Activated CD8-positive, alpha-beta memory T cell treated with anti-CD3 and anti-CD28 coated beads for 1 hour (primary cell): ENCODE measurements at places on chromosomes 1 and 21.
A peak's percentile ranks its signal among the peaks of the same experiment; 100 is the strongest.

DNA sequence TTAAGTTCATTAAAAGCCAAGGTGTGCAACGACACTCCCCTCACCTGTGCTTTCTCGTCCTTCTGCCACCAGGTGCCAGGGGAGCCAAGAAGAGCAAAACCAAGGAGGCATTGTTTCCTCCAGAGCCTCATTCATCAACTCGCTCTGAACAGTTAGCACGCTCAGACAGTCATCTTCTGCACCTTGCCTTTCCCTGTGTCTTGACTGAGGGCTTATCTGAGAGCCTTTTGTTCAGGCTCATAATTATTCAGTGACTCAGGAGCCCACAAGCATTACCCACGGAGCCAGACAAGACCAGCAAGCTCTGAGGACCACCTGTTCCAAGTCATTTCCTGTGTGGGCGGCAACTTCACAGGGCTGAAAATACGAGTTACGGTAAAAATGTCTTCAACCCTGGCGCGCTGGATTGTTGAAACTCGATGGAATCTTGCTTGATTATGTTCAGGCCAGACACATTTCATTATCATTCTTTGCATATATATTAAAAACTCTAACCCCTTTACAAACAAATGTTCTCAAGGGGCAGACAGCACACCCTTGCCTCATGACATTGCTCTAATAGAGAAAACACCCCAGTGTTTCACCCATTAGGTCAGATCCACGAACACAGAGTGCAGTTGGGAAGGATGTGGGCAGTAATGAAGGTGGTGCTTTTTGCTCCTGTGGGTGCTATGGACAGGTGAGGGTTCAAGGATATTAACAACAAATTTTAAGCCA is 89.7 kb upstream of the RUNX1 start:
- peak; percentile 22 for DNase-seq

DNA sequence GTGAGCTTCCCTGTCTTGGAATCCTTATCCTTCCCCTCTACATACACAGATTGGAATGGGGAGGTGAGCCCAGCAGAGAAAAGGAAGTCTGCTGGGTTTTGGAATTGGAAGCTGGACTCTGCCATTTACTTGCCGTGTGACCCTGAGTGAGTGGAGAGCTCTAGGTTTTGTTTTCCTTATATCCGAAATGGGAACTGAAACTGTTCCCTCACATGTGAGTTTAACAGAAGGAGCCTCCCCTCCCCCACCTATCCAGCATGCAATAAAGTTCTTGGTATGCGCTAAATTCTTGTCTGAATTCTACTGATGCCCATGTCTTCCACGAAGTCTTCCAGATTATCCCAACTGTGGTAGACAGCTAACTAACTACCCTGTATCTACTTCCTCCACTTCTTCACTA is 58.7 kb downstream of the NENF start:
- no peak for DNase-seq

GRCh38 chr1:80202118-80202517 is 1195.6 kb upstream of the ADGRL4 start:
- no peak for DNase-seq

- DNase-seq = no peak
These were observed 66.3 kb upstream of the PPP2R5A start for GRCh38 chr1:212218911-212219310.

GRCh38 chr1:168163670-168164069 is 15.1 kb upstream of the TIPRL start:
- no peak for DNase-seq

DNA sequence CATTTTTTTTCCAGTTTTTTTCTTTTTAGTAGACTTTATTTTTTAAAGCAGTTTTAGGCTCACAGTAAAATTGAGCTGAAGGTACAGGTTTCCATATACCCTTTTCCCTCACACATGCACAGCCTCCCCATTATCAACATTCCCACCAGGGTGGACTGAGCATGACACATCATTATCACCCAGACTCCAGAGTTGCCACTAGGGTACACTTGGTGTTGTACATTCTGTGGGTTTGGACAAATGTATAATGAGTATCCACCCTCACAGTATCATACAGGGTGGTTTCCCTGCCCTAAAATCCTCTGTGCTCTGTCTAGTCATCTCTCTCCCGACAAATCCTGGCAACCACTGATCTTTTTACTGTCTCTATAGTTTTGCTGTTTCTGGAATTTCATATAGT is 3.0 kb upstream of the AIM2 start:
- DNase-seq = no peak

GRCh38 chr1:209430107-209430506 is 153.4 kb upstream of the CAMK1G start:
- DNase-seq = no peak

GRCh38 chr1:40635763-40636500 is 29.6 kb downstream of the RIMS3 start:
- DNase-seq = no peak

- peak; percentile 48 for DNase-seq
These were observed at the start of gene LRRC71 for GRCh38 chr1:156920233-156921052. LRRC71 (plus strand) TSS chr1:156920632; CDS start chr1:156920804, 172 bp downstream.

DNA sequence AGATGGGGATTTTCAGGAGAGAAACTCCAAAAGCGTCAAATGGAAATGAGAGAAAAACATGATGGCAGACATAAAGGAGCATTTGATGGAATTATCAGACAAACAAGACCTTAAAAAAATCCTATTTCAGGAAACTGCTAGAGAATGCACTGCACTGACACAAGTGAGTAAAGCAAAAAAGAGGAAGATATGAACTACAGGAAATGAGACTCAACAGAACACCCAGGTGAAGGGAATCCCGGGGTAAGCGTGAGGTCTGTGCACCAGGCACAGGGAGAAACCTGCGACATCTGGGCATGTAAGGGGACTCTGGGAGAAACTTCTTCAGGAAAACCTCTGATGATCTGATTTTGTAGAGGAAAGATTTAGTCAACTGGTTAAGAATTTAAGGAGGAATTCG is 2.8 kb downstream of the TARBP1 start:
- DNase-seq = no peak

DNA sequence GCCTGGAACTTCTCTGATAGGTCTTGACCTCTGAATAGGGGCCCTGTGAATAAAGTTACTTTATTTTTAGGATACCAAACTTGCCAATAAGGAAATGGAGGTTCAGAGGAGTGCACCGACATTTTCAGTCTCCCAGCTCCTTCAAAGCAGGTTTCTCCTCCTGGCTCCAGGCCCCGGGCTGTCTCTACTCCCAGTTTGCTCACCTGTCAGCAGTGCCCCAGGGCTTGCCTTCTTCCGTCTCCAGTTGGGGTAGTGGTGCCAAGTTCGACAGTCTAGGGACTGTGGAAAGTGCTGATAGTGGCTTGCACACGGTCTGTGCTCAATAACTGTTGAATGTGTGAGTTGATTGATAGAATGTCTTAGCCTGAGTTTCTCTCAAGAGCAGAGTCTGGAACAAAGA is 149.2 kb downstream of the ACTL8 start:
- no peak for DNase-seq

GRCh38 chr1:110216844-110217444 is 6.8 kb downstream of the KCNC4 start:
- no peak for DNase-seq

DNA sequence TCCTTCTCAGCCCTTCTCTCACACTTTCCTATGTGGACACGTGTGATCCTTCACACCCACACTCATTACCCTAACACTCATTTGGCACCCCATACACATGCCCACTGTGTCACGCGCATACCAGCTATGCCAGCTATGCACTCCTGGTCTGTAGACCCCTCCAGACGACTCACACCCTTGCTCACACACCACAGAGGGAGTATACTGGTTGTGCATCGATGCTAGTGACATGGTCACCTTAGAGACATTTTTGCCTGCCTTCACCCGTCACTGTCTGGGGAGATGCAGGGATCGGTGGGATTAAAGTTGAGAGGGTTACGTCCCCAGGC is 8.3 kb upstream of the PPM1J start:
- no peak for DNase-seq

GRCh38 chr1:221632072-221632471 is 109.8 kb downstream of the DUSP10 start:
- DNase-seq = no peak

GRCh38 chr21:45032332-45032731 is 42.0 kb upstream of the ADARB1 start:
- no peak for DNase-seq

DNA sequence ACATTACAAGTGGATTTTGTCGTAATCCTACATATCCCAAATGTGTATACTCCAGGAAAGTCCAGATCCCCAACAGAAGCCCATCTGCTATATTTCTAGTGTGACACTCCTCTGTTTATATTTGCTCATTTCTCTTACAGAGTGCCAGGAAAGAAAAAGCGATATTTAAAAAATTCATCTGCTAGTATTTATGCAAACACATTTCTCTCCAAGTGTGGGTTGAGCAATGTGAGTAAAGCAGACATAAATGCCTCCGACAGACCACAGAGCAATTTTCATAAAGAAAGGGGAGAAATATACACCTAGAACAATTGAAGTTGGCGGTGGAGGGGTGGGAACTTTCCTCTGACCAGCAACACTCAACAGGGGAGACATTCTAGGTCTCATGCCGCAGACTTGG is 22.2 kb upstream of the RAP1A start:
- DNase-seq = no peak

GRCh38 chr1:157575744-157576143 is 22.1 kb downstream of the FCRL4 start:
- no peak for DNase-seq

DNA sequence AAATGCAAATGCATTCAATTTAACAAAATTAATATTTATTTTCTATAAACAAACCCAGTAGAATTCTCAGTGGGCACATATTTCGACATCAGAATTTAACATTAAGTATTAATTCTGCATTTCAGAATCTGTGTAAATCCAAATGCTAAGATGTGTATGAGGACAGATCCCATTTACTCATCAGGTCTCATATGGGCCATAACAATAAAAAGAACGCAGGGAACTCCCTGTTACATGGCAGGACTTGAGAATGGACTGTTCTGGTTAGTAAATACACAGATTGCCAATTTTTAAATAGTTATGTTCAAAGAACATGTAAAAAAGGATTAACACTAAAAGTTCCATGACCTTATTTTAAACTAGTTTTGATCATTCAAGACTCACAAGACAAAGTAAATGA is 104.0 kb downstream of the SLC30A10 start:
- no peak for DNase-seq

- no peak for DNase-seq
These were observed 4.9 kb downstream of the ARID1A start for GRCh38 chr1:26700711-26701110.

DNA sequence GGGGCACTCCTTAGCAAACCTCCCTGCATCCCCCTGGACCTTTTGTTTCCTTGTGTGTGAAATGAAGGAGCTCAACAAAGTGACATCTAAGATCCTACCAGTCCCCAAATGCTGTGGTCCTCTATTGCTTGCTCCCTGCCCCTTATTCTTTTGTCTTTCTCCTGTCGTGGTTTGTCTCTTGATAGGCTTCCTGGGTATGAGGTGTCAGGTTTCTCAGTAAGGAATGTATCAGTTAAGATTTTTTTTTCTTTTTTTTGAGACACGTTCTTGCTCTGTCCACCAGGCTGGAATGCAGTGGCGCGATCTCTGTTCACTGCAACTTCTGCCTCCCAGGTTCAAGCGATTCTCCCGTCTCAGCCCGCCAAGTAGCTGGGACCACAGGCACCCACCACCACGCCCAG is 16.8 kb downstream of the CNIH3 start:
- no peak for DNase-seq

- DNase-seq = no peak
These were observed 157.8 kb downstream of the VPS13D start for GRCh38 chr1:12387641-12388040.

GRCh38 chr21:31753949-31754707 is 22.2 kb upstream of the SCAF4 start:
- DNase-seq = no peak

- DNase-seq = no peak
These were observed 44.3 kb upstream of the LRRC7 start for GRCh38 chr1:69523461-69523860.

GRCh38 chr1:212072047-212072446 is 36.5 kb downstream of the DTL start:
- DNase-seq = no peak

DNA sequence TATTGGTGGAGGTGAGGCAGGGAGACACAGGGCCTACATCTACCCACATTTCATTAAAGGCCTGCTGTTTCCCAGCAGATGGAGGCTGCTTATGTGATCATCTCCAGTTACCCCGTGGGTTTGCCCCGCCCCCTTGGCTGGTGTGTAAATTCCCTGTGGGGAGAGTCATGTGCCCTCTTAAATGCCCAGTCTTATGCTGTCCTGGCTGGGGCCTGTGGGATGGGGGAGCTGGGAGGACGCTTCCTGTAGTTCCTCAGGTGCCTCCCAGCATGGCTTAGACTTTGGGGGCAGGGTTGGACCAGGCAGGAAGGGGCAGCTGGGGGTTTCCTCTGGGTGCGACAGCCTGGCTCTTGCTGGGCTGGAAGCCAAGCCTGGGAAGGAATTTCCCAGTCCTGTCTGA is 15.5 kb upstream of the CITED4 start:
- no peak for DNase-seq

DNA sequence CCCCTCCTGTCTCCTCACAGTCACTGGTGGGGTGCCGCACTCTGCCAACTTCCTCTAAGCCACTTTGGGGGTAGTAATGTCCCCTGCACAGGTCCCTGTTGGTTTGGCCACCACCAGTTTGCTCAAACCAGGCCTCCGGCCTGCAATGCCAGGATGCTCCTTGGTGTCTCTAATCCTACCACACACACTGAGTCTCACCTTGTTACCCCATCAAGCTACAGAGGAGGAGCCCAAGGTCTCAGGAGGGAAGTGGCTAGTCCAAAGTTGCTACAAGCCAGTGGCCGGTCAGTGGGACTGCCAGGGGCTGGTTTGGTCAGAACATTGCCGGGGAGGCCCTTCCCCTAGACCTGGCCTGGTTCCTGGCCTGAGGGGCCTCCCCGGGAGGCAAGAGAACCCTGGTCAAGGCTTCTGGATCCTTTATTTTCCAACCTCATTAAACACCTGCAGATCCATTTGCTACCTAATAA is 21.5 kb upstream of the LRP8 start:
- no peak for DNase-seq

DNA sequence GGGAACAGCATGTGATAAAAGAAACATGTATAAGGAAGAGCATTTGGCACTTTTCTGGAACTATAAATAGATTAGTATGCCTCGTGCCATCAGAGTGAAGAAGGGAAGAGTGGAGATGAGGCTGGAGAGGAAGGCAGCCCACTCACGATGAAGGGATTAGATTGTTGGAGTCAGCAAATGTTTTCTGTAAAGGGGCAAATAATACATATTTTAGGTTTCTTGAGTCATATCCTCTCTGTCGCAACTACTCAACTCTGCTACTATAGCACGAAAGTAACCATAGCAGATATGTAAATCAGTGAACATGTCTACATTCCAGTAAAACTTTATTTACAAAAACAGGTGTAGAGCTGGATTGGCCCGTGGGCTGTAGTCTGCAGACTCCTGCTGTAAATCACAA is 147.8 kb downstream of the TENT5C start:
- DNase-seq = no peak

GRCh38 chr1:32798679-32799416 is 18.3 kb downstream of the YARS1 start:
- DNase-seq = no peak

- no peak for DNase-seq
These were observed 448 bp downstream of the GATAD2B start for GRCh38 chr1:153922076-153922971.
